ENCODE measurements at places on chromosomes 1 and 21.
A peak's percentile ranks its signal among the peaks of the same experiment; 100 is the strongest.

DNA sequence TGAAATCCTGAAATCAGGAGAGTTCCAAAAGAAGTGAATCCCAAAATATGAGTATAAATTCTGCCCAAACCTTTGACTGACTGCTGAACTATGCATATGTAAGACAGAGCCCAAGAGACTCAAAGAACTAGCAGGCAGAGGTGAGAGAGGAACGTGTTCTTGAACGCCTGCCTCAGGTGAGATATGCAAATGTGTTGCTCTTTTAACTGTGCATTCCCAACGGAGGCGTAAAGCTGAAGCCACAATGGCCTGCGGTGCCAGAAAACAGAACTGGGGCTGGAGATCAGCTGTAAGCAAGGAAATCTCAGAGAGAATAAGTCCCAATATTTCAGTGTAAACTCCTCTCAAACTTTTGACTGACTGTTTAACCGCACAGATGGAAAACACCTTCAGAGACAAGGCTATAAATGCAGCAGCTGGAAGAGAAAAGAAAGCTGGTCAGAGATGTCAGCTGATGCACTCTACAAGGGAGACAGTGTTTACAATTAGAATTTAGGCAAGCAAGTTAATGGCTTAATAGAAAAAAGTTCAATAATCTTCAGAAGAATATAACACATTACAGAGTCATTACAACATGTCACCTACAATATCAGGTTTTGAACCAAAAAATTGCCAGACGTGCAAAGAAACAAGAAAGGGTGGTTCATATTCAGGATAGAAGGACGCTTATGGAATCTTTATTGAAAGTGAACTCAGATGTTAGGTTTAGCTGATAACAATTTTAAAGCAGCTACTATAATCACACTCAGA is 43.0 kb upstream of the TRIM67 start:
- DNase-seq = no peak

DNA sequence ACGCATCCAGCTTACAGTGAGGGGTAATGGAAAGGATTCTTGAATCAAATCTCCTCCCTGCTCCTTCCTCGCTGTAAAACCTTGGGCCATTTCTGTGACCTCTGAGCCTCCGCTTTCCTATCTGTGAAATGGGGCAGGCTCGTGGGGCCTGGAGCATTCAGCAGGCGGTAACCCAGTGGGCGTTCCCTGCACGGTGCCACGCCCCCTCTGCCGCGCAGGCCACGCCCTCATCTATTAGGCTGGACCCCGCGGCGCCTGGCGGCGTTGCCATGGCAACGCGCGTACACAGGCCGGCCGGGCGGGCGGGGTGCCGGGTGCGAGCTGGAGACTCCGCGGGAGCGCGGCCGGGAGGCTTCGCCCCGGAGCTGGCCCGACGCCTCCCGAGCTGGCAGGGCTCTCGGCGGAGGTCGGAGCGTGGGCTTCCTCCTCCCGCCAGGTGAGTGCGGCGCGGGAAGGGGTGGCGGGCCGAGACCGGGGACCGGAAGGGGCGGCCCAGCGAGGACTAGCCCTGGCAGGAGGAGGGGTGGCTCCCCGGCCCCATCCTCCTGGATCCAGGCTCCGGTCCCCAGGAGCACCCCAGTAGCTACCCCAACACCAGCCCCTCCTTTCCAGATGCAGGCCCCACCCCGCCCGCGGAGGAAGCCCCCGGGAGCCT is at the start of gene FHAD1:
FHAD1 (plus strand) TSS at position 264 of the 655 bp plus-strand sequence. CDS start 4,562 bp downstream, outside the sequence.
- DNase-seq = peak; percentile 68

GRCh38 chr1:181369416-181369815 is 113.9 kb upstream of the CACNA1E start:
- no peak for DNase-seq

DNA sequence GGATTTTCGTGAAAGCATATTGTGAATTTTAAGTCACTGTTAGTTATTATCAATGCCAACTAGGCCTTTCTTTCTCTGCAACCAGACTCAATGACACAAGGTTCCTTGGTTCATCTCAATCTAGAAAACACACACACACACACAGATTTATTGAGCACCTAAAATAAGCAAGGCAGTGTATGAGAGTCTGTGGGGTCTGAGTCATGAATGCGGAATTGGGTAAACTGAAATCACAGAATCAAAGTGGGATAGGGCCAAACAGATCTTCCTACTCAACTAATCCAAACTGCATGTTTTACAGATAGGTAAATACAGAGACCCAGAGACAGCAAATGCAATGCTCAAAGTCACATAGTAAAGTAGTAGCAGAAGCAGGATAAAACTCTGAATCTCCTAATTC is 48.5 kb upstream of the NRDC start:
- peak; percentile 39 for DNase-seq

- DNase-seq = no peak
Measured at GRCh38 chr21:32114419-32115035, 164.3 kb downstream of the MIS18A start.

DNA sequence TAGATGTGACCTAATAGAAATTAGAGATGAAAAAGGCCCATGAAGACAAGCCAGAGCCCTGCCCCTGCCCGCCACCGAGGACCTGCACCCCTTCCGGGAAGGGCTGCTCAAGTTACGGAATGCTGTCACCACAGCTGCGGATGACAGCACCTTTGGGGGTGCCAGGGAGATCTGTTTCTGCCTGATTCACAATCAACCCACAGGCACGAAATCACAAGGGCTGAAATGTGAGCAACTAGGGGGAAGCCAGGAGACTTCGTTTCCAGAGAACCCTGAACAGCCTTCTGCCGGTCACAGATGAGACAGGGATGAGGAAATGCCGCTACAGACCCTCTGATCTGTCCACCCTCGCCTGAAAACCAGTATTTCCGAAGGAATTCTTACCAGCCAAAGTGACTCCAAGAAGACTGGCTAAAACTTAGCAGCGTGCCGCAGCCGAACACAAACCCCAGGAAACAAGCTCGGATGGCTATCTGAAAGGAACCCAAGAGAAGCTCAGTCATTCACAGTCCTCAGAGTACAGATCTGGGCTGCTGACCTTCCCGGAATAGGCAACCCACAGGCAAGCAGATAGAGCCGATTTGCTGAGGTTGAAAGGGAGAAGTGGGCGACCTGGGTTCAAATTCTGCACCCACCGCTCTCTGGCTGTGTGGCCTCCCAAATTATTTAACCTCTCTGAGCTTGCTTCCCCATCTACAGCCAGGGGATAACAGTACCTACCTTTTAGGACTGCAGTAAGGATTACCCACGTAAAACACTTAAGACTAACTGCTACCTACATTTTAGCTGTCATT is 1.1 kb downstream of the ICMT start:
- DNase-seq = peak; percentile 43

DNA sequence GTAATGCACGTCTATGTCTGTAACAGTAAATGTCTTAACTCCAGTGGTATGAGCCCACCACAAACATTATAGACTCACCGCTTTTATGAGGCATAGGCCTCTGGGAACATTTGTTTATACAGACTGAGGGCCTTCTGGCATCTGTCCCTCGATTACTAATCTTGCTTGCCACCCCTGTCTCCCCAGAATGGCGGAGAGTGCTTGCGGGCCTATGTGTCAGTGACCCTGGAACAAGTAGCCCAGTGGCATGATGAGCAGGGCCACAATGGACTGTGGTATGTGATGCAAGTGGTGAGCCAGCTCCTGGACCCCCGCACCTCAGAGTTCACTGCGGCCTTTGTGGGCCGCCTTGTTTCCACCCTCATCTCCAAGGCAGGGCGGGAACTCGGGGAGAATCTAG is 18.3 kb upstream of the SHISA4 start:
- peak; percentile 68 for DNase-seq

DNA sequence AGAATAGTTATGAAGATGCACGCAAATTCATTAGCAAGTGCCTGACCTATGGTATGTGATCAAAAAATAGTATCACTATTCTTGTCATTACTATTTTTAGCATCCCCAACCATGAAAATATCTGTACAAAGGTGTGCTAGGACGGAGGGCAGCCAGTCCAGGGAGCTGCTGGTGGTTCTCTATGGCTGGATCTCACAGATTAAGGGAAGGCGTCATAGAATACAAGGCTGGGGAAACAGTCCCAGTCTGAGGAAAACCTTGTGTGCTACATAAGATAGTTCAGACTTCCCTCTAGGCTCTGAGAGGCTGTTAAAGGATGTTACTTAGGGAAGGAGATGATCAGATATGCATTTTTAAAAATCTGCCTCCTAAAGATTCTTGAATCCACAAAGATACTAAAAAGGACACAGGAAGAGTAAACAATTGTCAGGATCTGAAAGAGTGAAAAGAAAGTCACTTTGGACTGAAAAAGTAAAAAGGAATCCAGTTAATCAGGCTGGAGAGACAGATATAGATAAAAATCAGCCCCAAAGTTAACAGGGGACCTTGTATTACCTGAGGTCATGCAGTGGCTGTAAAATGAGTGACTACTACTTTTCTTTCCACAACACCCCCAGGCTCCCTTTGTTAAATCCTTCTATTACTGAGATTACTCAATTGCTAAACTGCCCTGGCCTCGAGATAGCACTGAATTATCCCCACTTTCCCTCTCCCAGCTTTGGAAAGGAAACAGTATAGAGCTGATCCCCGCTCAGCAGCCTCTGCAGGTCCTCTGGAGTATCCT is 108.6 kb downstream of the MAB21L3 start:
- no peak for DNase-seq

DNA sequence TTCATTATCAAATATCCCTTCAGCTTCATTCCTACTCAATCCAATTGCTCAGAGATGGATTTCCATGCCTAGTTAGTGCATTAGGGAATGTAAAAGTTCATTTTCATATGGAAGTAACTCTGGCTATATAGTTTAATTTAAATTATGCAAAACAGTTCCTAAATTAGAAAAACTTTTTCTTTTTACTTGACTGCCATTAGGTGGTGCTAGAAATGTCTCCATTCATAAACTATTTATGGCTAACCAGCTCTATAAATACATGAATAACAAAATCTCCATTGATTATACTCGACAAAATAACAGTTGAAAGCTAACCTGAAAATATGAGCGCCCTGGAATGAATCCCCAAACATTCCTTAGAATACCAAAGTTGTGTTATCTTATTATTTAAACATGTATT is 311.4 kb downstream of the USH2A start:
- no peak for DNase-seq

GRCh38 chr1:65844821-65845534 is 52.3 kb downstream of the PDE4B start:
- DNase-seq = no peak

DNA sequence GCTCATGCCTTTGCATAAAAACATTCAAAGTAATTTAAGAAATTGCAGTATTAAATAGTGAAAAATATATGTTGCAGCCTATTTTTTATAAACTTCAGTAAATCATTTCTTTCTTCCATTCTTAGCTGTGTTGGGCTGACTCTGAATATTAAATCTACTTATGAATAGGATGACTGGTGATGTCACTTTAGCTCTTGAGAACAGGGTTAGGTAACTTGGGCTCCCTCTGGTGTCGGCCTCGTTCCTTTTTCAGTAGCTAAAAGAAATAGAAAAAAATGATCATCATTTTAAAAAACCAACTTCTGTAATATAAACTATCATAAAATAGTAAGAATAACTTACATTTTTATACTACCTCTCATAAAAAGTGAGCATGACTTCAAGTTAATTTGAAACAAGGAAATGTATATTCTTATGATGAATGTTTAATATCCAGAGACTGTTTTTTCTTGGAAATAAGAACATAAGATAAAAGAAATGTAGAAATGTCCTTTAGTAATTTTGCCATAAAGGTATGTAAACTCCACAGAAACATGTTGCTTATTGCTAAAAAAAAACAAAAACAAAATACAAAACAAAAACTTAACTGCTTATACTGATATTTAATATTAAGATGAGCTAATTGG is 26.8 kb upstream of the NCAM2 start:
- peak; percentile 56 for DNase-seq

DNA sequence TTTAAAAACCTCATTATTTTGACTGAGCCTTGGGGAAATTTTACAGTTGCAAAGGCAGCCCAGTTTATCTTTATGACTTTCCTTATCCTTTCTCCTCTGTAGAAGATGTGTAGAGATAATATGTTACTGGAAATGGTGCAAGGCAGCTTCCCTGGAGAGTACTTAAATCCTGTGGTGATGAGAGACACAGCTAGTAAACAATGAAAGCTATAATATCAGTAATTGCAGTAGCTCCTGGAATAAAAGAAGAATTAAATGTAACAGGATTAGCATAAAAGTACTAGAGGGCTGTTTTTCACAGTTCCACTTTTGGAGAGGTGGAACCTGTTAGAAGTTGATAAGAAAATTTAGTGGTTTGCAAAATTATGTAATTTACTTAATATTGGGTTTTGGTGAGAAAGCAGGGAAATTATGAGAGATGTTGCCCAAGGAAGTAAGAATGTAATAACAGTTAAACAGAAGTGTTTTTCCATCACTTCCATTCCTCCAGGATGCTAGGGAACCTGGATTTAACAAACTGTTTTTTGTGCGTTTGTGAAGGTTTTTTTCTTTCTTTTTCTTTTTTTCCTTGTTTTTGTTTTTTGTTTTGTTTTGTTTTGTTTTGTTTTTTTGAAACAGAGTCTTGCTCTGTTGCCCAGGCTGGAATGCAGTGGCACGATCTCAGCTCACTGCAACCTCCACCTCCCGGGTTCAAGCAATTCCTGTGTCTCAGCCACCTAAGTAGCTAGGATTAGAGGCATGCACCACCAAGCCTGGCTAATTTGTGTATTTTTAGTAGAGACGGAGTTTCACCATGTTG is 15.7 kb upstream of the EDEM3 start:
- DNase-seq = no peak

- peak; percentile 76 for DNase-seq
Measured at GRCh38 chr1:173043253-173043652, 7.5 kb downstream of the TNFSF18 start.

DNA sequence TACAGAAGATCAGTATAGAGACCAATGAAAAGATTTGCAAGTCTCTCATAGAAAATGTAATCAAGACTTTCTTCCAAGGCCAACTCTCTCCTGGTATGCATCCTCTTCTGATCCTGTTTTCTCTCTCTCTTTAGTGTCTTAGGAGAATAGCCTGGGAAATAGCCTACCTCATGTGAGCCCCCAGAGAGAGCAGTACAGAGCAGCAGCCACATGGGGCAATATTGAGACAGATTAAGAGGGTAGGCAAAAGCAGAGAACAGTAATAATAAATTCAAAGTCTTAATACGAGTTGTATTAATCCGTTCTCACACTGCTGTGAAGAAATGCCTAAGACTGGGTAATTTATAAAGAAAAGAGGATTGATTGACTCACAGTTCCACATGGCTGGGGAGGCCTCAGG is 61.4 kb downstream of the RNASEL start:
- DNase-seq = peak; percentile 3

DNA sequence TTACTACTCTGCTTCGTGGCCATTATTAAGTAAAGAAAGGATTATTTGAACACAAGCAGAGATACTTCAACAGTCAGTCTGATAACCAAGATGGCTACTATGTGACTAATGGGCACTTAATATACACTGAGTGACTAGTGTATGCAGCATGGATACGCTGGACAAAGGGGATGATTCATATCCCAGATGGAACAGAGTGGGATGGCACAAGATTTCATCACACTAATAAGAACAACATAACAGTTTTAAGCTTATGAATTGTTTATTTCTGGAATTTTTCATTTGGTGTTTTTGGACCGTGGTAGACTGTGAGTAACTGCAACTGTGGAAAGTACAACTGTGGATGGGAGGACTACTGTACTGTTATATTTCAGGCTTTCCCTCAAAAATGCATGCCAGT is 9.4 kb downstream of the ZCCHC17 start:
- DNase-seq = peak; percentile 96

All from iris pigment epithelial cell (primary cell).